ENCODE measurements at places on chromosomes 3 and 15.

DNA sequence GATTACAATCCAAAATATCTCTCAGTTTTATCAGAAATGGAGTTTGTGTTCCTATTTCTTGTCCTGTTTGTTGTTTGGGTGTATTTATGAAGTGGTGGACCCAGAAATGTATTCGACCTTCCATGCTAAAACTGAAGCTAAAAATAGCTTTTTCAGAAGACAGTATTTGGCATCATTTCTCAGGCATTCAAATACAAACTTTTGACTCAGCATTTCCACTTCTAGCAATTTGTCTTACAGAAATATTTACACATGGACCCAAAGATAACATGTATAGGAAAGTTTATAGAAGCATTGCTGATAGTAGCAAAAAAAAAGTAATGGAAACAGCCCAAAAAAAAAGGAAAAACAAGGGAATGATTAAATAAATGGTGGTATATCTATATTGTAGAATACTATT is 156.3 kb downstream of the HCN4 start:
- no peak for DNase-seq

- no peak for DNase-seq
Observed at GRCh38 chr3:89059211-89059925, 48.1 kb upstream of the EPHA3 start.

- no peak for DNase-seq
Observed at GRCh38 chr3:102466001-102466400, 31.2 kb downstream of the ZPLD1 start.

- no peak for DNase-seq
Observed at GRCh38 chr3:50630394-50630793, 13.4 kb downstream of the MAPKAPK3 start.

- DNase-seq, result no peak
Observed at GRCh38 chr3:133937756-133938601, 42.3 kb upstream of the RAB6B start.

- DNase-seq, result no peak
Observed at GRCh38 chr15:90871716-90872485, 3.5 kb downstream of the FURIN start.

DNA sequence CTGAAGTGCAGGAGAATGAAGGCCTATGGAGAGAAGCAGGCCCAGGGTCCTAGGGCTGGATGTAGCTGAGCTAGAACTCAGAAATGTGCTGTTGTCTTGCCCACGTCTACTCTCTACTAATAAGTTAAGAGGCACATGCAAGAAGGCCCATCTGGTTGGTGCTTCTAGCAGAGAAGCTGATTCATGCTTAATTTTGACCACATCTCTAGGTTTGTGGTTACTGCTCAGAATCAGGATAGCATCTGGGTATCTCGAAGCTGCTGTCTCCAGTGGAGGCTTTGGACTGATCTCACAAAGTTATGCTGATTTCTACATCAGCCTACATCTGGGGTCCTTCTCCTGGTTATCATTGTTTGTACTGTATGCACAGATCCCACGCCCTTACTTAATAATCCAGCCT is 87.3 kb downstream of the CACNA1D start:
- no peak for DNase-seq

DNA sequence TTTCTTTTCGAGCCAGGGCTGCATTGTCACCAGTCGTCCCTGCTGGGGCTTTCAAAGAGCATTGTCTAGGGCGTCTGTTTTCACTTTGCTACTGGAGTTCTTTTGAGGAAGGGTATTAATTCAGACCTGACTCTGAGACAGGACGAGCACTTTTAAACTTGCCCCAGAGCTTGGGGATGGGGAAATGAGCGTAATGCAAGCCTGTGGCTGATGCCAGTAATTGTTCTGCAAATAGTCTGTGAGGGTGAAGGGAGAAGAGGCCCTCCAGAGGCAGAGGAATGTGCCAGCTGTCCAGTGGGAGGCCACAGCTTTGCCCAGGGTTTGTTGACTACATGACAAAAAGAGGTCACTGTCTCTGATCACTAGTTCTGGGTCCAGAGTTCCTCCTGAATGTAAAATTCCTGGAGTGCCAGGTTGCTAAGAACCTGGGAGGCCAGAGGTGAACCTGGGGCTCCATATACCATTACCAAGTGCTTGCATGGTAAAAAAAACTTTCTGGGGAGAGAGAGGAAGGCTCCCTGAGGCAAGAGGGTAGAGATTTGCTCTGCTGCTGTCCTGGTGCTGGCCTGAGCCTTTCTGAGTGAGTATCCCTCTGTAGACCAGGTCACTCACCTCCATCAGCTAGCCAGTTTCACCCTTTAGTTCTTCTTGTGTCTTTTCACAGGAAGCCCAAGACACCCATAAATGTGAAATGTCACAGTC is 14.8 kb downstream of the EEFSEC start:
- no peak for DNase-seq

DNA sequence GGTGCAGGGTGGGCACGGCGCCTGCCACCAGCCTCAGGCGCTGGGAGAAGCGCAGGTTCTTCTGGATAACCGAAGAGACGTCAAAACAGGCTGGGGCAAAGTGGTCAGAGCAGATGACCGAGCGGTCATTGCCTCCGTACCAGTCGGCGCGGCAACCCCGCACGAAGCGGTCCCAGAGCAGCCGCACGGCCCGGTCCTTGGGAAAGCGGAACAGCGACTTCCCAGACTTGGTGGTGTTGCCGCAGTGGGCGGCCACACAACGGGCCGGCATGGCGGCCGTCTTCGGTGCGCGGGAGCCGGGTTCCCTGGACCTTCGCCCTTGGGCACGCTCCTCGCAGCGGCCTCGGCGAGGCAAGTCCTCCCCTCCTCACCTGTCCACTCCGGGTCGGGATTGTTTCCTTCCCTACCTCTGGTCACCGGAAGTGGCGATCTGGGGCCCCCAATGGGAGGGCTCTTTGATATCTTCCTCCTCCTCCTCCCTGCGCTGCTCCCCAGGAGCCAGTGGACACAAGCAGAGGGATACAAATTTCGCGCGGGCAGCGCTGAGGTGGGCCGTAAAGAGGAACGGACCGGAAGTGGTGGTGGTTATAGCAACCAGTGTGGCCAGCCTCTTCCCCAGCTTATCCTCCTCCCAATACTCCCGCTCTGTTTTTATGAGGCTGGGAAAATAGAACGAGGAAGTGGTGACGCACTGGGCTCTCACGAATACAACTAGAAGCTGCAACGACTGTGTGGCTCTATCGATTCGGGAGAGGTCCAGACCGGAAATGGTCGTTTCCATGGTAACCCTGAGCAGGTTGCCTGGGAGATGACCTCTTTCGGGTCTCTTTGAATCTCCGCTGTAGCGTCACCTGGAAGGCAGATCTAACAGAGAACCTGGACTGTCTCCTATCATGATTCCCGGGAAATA is at the start of the genes LRRC49 and THAP10:
TSS of gene LRRC49 (plus strand) at position 825 of the 910 bp plus-strand sequence. CDS start at position 894, 69 bp downstream.
TSS of gene THAP10 (minus strand) at position 432 of the 910 bp plus-strand sequence. CDS start at position 271, 161 bp downstream.
- no peak for DNase-seq

- no peak for DNase-seq
Observed at GRCh38 chr15:43118286-43118685, 12.4 kb upstream of the UBR1 start.

GRCh38 chr3:129663930-129664646 is 57.6 kb upstream of the PLXND1 start:
- DNase-seq, result no peak

GRCh38 chr15:75063338-75063737 is 39.9 kb downstream of the PPCDC start:
- DNase-seq, result no peak

GRCh38 chr3:78022232-78022631 is 982.3 kb downstream of the ROBO2 start:
- DNase-seq, result no peak

DNA sequence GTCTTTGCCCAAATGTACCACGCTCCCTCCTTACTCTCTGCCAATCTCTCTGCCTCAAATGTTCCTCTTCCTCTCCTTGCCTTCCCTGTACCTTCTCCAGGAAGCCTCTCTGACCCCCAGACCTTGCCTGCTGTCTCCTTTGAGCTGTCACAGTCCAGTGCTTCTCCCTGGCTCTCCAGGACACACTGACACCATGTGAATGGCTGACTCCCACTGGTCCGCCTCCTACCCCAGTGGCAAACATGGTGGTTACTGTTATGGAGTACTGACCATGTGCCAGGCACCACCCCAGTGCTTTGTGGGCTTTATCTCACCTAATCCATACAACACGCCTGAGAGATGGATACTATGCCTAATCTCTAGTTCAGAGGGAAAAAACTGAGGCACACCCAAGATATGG is 141.9 kb downstream of the TPRA1 start:
- DNase-seq, result no peak

- DNase-seq, result no peak
Observed at GRCh38 chr3:59527493-59527892, 477.7 kb upstream of the CFAP20DC start.

DNA sequence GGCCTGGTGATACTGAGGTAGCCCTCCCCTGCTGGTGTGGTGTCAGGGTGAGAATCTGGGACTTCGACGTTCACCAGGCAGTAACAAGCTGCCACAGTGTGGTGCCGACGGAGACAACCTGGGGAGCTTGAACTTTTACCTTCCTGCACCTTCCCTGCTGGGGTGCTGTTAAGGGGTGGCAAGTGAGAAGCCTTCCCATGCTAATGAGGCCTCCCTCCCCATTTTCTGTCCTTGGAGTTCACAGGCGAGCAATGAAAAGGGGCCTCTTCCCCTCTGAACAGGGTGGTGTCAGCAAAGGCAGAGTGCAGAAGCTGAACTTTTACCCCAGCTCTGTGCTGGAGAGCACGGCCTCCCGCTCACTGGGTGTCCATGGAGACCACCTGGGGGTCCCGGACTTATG is 13.5 kb downstream of the MAGEL2 start:
- no peak for DNase-seq

DNA sequence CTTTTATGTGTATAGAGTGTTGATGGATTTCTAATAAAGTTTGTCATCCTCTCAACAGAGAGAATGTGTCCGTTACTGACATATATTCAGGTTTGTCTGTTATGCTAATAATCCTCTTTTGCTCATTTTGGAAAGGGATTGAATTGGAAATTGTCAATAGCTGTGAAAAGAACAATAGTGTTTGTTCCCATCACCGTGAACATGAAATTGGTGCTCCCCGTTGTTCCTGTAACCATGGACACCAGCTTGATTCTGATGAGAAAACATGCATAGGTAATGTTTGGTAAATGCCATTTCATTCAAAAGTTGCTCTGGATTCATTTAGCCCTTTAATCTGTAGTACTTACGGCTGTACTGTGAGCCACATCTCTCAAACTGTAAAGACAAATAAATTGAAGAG is 707.0 kb upstream of the GOLIM4 start:
- DNase-seq, result no peak
